ENCODE measurements at places on chromosomes 3 and 15.

DNA sequence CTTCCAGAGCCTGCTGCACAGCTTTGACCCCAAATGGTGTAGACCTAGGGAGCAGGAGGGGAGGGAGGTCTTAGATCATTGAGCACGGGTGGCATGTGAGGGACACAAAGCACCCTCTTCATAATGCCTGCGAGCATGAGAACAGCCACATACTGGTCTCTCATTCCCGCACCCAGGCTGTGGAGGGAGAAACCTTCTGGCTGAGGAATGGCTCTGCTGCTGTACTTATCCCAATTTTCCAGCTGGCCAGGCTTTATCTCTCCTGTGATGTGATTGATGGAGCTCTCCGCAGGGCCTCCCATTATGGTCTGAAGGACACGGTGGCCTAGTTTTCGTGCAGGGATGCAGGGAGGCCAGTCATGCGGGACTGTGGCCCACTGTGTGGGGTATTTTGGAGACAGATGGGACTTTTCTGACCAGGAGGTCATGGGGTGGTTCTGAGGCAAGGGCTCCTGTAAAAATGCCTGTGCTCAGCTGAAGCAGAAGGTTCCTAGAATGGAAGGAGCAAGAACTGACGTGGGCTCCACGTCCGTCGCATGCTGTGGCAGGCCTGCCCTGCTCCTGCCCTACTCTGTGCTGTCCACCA is 251.5 kb downstream of the PLCL2 start:
- no peak for DNase-seq

GRCh38 chr3:110569073-110569472 is 502.5 kb upstream of the NECTIN3 start:
- no peak for DNase-seq

DNA sequence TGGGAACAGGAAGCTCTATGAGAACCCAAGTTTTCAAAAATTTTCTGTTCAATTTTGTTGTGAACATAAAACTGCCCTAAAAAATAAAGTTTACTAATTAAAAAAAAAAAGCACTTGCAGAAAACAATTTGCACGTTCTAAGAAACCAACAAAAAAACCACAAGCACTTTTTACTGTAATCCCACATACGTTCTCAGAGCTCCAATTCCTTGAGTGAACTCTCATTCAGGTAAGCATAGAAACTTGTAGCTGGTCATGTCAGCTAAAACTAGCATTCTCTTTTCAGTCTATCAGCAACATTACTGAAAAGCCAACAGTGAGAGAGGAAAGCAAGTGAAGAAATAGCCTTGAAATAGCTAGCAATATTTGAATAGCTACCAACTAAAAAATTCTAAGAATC is 11.5 kb upstream of the TMF1 start:
- DNase-seq = no peak

GRCh38 chr15:50943638-50944037 is 35.2 kb downstream of the AP4E1 start:
- DNase-seq = no peak

DNA sequence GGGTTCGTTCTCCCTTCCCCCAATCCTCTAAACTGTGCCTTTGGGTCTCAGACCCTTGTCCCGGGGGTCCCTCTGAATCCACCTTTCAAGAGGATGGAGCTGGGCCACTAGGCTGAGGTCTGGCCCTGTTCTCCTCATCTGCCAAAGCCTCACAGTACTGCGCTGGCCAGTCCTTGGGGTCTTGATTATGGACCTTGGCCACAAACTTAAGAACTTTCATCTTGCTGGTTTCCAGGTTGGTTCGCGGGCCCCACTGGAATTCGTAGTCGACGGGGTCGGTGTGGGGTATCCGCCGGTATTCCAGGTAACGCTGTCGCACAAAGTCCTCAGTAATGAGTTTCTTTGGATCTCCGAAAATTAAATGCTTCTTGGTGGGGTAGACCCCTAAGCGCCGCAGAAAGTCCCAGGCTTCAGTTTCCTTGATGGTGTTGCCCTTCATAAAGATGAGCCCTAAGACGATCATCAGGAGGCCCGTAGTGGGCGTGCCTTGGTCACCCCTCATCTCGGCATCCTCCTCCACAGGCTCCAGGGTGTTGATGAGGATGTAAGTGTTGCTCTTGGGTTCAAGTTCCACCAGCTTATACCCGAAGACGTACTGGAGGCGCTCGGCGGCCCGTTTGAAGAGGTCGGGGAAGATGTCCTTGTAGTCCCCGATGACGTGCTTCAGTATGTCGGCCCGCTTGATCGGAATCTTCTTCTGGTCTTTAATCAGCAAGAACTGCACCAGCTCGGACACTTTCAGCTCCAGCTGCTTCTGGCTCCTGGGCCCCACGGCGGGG is 727 bp downstream of the NSMCE3 start:
- DNase-seq = no peak

- DNase-seq = no peak
Measured at GRCh38 chr3:186526256-186526606, 17.9 kb downstream of the CRYGS start.

DNA sequence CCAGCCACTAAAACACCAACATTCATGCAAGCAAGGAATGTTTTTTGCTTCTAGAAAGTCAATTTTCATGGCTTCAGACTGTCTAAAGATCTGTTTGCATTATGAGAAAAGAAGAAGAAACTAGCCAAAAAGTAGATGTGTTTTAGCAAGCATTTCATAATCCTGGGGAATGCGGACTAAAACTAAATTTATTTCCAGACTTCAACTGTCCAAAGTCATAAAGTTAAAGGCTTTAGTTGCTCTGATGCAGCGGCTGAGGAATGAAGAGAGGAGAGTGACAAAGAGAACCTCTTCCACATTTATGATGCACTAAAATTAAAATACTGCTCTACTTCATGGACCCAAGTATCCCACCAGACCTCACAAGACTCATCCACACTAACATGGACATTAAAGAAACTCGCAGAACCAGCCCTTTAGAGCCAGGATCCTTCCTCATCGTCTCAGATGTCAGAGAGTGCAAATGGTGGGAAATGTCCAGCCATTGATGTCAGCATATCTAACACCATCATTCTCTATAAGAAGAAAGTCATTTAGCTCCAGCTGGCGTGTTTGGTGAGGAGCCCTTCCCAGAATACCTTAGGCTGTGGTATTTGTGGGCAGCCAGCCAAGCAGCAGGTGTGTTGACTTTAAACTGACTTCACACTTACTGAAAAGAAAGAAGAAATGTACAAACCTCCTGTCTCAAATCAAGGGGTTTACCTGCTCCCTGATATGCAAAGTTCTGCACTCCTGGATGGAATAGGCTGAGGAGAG is 17.4 kb downstream of the FYCO1 start:
- no peak for DNase-seq

All from fibroblast of skin of left quadriceps (primary cell).